Heart right ventricle (tissue), 16 donors: ENCODE measurements at places on chromosomes 3 and 15. TPM values are rescaled to one million over a fixed set of nuclear protein-coding genes. Genes with fewer than 3 reads are reported as not detected.

Gene UBE2E1
- 64.9 TPM for polyA plus RNA-seq

Gene CHRNA3
- not detected for polyA plus RNA-seq

Gene EPHA6
- polyA plus RNA-seq = not detected

Gene HGD
- polyA plus RNA-seq = 0.12 TPM

Gene SLC9A9
- polyA plus RNA-seq = 2.6 TPM

Gene SLC22A13
- polyA plus RNA-seq = 0.44 TPM

Gene LYSMD4
- 16.7 TPM for polyA plus RNA-seq

Gene FOXB1
- polyA plus RNA-seq = not detected

Gene LRTM1
- not detected for polyA plus RNA-seq
